Karpas-422 (cell line): ENCODE measurements at places on chromosomes 5 and 9. TPM values are rescaled to one million over a fixed set of nuclear protein-coding genes. Genes with fewer than 3 reads are reported as not detected.
A peak's percentile ranks its signal among the peaks of the same experiment; 100 is the strongest.

The PCDHA9 gene
- not detected in 2 replicates for total RNA-seq

DNA sequence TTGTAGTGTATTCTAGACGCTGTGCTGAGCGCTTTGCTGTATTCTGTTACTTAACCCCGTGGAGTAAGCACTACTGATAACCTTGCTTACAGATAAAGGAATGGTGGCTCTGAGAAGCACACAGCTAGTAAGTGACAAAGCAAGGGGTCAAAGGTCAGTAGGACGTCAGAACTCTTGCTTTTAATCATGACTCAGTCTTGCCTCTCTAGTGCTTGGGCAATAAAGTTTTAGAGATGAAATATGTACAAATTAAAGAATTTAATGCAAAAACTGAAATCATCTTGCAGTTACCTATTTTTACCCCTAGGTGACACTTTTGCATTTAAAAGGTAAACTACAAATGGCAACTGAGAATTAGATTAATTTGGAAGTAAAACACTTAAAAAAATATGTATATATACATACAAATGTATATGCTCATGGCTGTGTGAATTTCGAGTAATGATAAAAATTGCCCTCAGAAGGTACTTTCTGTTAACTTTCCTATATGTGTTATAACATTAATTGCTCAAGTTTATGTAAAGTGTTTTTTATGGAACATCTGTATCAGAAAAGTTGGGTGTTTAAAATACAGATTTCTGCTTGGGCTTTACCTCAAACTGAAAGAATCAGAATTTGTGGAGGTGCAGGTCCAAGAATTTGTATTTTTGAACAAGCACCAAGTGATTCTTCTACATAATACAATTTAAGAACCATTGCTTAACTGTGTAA, 175.1 kb upstream of the DAB2 start:
- peak; percentile 51 for DNase-seq

DNA sequence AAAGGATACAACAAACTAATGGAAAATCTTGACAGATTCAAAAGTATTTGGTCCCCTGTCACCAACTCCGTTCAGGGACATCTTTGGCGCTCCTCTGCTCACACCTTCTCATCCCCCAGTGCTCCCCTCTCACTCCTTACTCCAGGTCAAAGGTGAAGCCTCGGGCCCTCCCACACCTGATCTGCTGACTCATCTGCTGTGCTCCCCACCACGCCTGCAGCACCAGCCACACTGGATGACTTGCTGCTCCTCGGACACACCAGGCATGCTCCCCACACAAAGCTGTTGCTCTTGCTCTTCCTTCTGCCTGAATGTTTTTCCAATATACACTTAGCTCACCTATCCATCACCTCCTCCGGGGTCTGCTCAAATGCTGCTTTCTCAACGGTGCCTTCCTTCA, 123.4 kb downstream of the ESM1 start:
- DNase-seq: no peak

- peak; percentile 83 for DNase-seq
Observed at GRCh38 chr5:39376293-39376714, 12.0 kb upstream of the C9 start.

The THBS4 gene
- 2.0 and 3.9 TPM in 2 replicates for total RNA-seq

DNA sequence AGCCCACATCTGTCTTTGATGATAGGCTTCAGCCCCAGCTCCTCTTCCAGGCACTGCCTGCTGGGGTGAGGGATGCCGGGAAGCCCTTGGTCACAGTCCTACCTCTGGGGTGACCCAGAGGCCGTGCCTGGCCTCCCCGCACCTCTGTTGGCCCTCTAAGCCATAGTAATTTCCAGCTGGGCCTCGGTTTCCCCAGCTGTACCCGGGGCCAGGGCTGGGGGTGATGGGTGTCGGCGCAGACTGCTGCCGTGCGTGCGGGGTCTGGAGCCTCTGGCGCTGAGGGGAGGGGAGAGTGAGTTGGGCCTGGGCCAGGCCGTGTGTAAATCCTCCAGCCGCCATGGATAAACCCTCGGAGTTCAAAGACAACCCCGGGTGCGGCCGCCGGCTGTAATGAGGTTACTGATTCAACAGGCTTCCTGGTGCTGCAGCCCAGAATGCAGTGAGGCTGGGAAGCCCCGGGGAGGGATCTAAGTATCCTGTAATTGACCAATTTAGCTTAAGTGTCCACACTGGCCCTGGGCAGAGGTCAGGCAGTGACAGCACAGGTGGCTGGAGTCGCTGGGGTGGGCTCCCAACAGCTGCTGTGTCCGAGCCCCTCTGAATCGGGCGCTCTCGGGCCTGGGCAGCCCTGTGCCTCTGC, 7.1 kb downstream of the RXRA start:
- DNase-seq: no peak

The SUSD1 gene
- total RNA-seq: 14.5 and 17.2 TPM in 2 replicates

DNA sequence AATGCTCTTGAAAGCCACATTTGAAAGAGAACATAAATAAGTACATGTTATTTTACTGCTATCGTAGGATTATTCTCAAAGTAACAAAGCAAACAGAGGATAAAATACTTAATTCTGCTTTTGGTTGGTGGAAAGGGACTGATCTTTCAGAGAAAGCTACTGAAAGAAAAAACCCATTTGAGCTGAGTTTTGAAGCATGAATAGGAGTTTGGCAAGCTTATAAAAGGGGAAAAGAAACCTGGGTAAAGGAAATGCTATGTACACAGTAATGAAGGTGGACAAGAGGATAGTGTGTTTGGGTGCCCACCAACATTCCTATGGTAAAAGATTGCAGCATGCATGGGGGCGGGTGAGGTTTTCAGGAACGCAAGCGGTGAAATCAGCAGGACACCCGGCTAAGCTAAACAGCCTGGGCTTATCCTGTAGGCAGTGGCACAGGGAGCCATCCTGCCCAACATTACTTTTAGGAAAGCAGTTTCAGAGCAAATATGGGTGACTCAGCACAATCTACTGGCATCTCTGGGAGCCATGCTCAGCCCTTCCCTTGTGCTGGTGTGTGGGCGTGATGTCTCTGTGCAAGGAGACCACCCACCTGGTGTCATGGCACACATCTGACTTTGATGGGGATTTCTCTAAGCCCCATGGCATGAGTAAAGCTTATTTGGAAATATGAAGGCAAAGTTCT, 673.9 kb upstream of the KLF4 start:
- DNase-seq: no peak

- DNase-seq: no peak
Observed at GRCh38 chr5:71836559-71837112, 117.6 kb downstream of the CARTPT start.

DNA sequence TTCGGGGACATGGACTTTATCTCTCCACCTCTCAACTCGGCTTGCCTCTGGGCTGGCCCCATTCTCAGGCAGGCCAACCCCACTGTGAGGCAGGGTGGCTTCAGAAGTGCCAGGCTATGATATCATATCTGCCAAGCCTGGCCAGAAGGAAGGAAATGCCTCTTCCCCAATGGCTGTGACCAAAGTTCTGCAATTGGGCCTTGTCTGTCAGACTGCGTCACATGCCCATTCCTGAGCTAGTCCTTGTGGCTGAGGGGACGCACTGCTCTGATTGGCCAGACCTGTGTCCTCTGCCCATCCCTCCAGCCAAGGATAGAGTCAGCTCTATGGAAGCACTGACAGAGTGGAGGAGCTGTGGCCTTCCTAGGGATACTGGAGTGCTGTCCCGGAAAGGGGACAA, 11.9 kb downstream of the SMIM23 start:
- no peak for DNase-seq

DNA sequence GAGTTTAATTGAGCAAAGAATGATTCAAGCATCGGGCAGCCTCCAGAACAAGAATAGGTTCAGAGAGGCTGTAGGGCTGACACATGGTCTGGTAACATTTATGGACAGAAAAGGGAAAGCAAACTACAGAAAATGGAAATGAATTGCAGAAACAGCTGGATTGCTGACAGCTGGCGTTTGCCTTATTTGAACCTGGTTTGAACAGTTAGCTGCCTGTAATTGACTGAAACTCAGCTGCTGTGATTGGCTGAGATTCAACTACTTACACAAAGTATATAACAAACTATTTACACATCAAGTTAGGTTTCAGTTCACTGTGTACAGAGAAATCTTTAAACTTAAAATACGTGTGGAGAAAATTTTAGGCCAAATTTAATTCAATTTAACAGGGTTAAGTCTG, 441.7 kb downstream of the PRELID2 start:
- DNase-seq: no peak

GRCh38 chr5:149277801-149278200, 6.1 kb downstream of the AFAP1L1 start:
- DNase-seq: no peak

The WWC1 gene
- not detected in 2 replicates for total RNA-seq

DNA sequence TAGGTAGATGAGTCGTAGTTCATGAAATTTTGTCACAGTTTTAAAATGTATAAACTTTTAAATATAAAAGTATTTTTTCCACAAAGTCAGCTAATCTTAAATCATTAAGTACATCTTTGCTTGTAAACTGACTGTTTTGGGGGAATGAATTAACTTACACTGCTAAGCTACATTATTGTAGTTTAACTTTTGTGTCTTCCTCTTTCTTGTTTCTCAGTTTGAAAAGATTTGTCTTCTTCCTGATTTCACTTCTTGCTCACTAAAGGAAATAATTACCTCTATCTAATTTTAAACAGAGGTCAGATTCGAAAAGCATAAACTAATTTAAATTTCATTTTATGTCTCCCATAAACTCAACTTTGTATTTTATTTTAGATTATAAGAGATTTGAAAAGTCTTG, 5.7 kb downstream of the NIPSNAP3B start:
- no peak for DNase-seq

The PCDHA6 gene
- not detected in 2 replicates for total RNA-seq

The TBC1D2 gene
- 0.97 and 5.2 TPM in 2 replicates for total RNA-seq

The PPP1R26 gene
- 0.22 and 1.2 TPM in 2 replicates for total RNA-seq

DNA sequence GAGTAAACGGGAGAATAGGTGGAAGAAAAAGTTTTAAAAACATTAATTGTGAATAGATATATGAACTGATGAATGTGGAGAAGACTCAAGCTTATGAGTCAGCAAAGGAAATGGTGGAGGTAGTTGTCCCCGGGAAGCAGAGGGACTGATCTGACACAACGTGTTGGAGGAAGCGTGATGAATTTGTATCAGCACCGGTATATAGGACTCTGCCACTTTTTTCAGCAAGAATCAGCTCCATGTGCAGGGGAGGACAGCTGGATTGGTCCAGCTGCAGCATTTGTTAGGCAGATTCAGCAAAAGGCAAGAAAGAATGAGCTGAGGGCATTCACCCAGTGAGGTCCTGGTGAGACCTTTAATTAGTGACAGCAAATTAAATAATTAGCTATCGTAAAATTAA, 276.0 kb downstream of the TENT4A start:
- no peak for DNase-seq

- DNase-seq: no peak
Observed at GRCh38 chr9:77802515-77803293, 154.6 kb upstream of the GNA14 start.
